ENCODE measurements at places on chromosomes 2 and 18.

DNA sequence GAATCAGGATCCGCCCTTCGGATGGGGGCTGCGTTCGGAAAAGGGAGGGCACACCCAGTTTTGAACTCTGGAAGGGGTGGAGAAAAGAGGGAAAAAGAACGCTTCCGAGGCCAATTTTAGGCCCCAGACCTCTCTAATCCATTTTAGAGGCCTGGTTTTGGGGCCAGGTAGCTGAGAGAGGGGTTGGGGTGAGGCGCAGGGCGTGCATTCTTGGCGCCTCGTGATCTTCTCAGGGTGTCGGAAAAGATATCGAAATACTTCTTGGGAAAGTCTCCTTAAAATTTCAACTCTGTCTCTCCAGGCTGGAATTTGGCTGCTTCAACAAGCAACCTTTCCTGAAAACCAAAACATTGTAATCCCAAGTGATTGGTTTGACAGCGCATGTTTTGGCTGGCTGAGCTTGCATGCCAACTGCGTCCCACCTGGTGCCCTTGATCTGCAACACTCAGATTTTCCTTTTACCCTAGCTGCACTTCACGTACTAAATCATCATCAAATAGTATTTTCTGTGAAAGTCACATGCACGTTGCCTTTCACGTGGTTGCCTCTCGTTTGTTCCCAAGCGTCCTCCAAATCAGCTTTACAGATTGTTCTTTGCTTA, 864 bp upstream of the XPO1 start:
- peak; percentile 36 for DNase-seq

DNA sequence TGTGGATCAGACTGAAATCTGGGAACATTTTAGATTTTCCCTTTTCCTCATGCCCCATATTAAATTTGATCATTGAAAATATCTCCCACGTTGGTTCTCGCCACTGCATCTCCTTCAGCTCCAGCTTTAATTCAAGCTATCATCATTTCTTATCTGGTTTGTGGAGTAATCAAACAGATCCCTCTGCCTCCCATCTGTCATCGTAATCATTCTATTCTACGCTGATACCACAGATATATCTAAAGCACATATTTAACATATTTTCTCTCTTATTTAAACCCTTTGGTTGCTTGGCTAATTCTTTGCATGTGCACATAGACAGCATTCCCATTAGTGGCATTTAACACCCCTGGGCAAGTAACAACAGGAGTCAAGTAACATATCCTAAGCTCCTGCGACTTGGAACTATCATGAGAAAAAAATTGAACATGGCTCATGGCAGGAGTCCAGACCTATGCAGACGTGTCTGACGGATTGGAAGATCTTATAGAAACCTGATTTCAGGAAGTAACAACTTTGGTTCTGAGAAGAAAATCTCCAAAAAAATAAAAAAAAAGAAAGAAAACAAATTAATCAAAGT, 158.8 kb upstream of the KYNU start:
- DNase-seq, result no peak

GRCh38 chr2:149877913-149878312, 290.3 kb upstream of the MMADHC start:
- DNase-seq, result no peak

GRCh38 chr2:194126418-194126817, 1530.6 kb upstream of the SLC39A10 start:
- DNase-seq, result no peak

GRCh38 chr2:17226941-17227490, 291.2 kb downstream of the RAD51AP2 start:
- no peak for DNase-seq
